ENCODE measurements at places on chromosomes 7 and 10.

DNA sequence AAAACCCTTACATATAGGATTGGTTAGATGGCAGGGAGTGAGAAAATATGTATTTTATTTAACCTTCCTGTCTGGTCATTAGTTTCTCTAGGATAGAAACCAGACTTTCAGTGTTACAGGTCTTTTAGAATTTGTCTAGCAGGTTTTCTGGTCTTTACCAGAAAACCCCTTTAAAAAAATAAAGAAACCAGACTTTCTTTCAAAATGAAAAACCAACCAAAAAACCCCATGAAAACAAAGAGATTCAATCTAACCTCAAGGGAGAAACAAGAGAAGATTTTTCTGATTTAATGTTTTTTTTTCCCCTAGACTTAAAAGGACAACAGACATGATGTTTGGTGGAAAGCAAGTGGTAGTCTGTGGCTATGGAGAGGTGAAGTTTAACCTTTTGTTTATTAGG, 28.7 kb upstream of the STRIP2 start:
- DNase-seq = no peak

DNA sequence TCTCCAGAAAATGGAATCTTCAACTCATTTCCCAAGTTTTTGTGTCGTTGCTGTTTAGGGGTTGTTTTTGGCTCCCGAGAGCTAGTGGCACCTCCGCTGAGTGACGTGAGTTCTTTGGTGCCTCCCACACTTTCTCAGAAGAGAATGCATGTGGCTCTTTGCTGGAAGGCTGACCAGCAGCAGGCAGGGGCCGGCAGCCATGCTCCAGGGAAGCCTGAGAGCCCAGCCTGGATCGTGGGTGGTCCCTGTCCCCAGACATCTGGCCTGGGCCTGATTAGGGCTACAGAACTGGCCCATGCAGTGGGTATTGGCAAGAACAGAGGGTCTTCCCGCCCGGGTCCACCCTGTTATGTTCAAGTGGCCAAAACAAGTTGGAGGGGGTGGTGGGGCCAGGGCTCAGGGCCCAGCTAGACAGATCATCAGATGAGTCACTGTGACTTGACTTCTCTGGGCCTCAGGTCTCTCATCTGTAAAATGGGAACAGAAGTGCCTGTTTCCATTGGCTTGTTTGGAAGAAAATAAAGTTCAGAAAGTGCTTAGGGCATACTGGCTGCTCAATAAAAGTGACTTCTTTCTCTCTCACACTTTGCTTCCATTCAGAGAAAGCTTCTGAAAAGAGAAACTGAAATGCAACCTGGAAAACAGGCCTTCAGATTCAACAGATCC, 83.1 kb downstream of the STRA8 start:
- no peak for DNase-seq

DNA sequence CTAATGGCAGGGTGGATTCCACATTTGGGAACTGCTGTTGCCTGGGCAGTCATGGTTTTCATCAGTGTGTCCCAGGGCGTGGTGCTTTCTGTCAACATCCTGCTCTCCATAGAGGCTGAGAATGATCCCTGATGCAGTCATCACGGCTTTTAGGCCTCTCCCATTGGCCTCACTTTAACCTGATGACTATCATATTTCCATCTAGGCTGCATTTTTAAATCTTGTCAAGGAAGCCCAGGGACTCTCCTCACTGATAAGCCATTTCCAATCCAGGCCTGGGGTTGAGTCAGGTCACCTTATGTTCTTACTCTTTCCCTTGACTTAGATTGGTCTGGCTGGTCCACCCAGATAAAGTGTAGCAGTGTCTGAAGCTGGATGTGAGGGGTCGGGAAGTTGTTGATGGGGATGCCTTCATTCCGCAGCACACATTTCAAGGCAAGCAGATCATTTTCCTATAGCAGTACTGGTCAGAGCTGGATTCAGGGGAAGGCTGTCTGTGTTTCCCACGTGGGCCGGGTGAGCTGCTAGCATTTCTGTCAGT, 177.0 kb downstream of the AUTS2 start:
- no peak for DNase-seq

DNA sequence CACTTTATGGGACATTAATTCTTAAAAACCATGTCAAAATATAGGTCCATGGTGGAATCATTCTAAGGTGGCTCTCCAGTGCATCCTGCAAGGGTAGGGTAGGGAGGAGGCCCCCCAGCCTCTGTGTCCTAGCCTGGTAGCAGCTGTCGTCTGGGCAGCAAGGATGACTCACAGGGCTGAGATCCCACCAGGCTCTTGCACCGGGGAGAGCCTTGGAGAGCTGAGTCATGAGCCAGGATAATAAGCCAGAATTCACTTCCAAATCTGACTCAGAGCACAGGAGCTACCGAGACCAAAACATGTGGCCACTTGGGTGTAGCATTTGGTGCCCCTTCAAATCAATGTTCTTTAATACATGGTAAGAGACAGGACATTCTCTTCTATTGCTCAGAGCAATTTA, 298.5 kb downstream of the NEBL start:
- no peak for DNase-seq

DNA sequence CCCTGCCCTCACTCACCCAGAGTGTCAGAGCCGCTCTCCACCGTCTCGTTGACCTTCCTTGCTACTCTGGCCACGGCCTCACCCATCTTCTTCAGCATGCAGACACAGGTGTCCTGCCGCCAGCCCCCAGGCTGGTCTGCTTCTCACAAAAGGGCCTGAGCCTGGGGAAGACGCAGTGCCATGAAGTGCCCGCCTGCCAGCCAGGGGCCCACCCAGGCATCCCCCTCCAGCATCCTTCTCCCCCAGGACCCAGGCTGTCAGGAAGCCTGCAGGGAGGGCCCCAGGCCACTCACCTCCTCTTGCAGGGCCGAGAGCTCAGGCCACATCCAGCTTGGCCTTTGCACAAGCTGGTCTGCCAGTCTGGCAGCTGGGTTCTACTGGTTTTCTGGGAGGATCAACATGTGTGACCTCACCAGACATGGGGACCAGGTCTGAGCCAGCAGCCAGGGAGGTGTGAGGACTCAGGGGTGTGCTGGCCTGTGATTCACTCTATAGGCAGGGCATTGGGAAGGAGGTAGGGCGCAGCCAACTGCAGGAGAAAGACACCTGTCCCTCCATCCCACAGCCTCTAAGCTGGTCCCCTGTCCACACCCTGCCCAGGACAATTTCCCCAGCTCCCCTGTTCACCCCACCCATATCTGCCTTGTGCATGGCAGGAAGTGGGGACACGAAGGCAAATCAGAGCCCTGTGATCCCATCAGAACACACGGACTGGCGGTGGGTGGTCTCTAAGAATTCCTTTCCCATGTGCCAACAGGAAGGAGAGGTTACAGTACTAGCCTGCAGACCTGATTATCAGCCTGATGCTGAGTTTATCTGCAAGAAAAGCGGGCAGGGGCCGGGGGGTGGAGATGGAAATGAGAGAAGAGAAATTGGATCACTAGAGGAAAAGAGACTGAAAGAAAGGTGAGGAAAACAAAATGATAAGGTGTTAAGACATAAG, 5.7 kb downstream of the LRRC20 start:
- DNase-seq = no peak

- DNase-seq = no peak
Measured at GRCh38 chr7:10940704-10941355, 32.8 kb upstream of the PHF14 start.

GRCh38 chr10:11863353-11864109, 40.4 kb downstream of the PROSER2 start:
- DNase-seq = no peak

GRCh38 chr10:27345455-27345920, 104.9 kb upstream of the ACBD5 start:
- no peak for DNase-seq

- no peak for DNase-seq
Measured at GRCh38 chr7:83178796-83179195, 16.1 kb upstream of the PCLO start.

DNA sequence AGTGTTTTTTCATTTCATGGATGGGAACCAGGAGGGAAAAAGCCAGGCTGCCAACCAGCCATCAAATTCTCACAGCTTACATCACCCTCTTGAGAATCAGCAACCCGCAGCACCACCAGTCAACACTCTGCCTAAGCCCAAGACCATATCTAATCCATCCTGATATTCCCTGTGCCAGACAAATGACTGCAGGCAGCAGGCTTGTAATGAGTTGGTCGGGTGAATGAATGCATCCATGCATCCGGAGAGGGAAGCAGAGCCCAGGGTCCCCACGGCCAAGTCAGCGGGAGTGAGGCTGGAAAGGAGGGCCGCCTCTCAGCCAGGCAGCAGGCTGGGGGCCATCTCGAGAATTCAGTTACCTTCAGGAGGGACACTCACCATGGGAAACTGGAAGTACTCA, 46.9 kb downstream of the SLIT1 start:
- DNase-seq = no peak

DNA sequence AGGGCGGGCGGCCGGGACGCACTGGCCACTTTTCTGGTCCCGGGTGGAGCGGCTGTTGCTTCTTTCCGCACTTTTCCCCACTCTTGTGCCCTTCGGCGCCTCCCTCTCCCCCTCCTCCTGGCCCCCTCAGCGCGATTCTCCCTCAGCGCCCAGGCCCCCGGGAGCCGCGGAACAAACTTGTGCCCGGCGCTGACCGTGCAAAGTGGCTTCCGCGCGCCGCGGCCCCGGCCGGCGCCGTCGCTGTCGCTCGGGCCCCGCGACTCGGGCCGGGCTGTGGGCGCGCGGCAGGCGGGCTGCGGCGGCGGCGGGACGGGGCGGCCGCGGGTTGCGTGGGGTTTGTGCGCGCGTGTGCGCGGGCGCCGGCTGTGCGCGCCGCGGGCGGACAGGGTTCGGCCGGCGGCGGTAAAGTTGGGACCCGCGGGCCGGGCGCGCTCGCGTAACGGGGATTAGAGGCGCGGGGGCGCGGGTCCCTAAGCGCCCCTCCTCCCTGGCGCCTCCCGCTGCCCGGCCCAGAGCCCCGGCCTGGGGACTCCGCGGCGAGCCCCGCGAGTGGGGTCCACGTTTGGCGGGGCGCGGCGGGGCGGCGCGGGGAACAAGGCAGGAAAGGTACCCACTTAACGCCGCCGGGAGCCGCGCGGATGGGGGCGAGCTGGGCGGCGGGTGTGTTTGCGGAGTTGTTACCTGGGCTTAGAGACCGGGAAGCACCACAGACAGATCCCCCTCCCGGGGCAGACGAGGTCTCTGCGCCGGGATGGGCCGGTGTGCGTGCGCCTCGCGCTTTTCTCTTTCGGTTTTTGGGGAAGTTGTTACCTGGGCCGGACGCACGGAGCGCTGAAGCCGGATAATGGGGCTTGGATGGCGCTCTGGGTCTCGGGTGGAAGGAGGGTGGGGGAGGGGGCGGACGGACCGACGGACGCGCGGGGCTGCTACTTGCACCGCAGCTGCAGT, 860 bp downstream of the ZEB1 start:
- peak; percentile 18 for DNase-seq

- no peak for DNase-seq
Measured at GRCh38 chr7:158128572-158128971, 459.1 kb downstream of the PTPRN2 start.

- DNase-seq = peak; percentile 93
Measured at GRCh38 chr10:43120929-43121314, 17.3 kb upstream of the CSGALNACT2 start.

Data from GDM1 (cell line).